ENCODE measurements at places on chromosomes 2 and 18.
A peak's percentile ranks its signal among the peaks of the same experiment; 100 is the strongest.

GRCh38 chr2:119856469-119856901 lies 96.8 kb downstream of the PTPN4 start:
- DNase-seq = no peak

DNA sequence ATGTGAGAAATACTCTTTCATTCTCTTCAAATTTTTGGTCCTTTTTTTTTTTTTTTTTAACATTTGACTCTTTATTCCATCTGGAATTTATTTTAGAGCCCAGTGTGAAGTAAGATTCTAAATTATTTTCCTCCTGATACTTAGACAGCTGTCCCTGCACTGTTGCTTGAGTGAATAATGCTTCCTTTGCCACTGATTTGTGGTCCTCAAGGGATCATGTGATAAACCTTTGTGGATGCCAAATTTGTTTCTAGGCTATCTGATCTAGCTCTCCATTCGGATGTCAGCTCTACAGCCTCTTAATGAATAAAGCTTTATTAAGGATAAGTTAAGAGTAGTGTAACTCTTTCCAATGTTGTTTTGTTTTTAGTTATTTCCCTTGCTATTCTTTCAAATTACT lies 142.3 kb downstream of the SMAD7 start:
- DNase-seq = no peak

GRCh38 chr2:194495046-194495445 lies 1162.0 kb upstream of the SLC39A10 start:
- no peak for DNase-seq

GRCh38 chr2:162058973-162059668 lies 14.9 kb downstream of the DPP4 start:
- no peak for DNase-seq

DNA sequence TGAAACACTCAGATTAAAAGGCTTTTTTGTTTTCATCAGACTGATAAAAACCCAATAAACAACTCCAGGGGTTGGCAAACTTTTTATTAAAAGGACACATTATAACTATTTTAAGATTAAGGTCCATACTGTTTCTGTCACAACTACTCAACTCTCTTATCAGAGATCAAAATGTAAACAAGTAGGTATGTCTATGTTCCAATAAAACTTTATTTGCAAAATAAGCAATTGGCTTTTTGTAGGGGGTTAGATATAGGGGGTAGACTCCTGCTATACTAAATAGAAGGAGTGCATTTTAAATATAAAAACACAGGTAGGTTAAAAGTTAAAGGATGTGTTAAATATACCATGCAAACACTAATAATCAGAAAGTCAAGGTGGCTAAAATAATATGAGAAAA lies 174.0 kb downstream of the MBD5 start:
- no peak for DNase-seq

DNA sequence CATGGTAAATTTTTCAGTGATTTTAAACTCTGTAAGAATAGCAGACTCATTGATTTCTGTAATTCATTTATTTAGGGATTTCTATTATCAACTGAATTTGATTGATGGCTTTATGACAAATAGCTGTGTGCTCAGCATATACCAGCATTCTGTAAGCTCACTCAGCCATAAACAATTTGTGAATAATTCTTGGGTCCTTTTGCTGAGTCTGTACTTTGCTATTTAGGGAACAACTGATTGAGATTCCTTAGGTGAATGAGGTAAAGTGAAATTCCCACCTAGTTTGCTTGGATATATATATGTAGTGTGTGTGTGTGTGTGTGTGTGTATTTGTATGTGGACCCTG lies 76.7 kb upstream of the CAVIN2 start:
- DNase-seq = no peak

GRCh38 chr18:4528405-4528804 lies 73.3 kb upstream of the DLGAP1 start:
- no peak for DNase-seq

- DNase-seq = no peak
These were observed 23.5 kb downstream of the MYO5B start for GRCh38 chr18:50171406-50171805.

DNA sequence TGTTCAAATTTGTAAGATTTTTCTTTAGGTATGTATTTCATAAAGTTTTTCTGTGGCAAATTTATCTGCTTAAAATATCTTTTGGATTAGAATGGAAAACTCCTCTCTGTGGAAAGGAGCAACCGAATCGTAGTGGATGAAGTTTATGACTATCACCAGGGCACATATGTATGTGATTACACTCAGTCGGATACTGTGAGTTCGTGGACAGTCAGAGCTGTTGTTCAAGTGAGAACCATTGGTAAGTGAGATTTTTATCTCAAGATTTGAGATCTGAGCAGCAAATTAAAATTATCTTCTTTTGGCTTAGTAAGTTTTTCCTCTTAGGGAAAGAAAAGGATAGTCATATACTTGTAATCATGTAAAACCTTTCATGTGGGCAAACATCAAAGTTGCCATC lies 14.2 kb downstream of the IL18RAP start:
- no peak for DNase-seq

DNA sequence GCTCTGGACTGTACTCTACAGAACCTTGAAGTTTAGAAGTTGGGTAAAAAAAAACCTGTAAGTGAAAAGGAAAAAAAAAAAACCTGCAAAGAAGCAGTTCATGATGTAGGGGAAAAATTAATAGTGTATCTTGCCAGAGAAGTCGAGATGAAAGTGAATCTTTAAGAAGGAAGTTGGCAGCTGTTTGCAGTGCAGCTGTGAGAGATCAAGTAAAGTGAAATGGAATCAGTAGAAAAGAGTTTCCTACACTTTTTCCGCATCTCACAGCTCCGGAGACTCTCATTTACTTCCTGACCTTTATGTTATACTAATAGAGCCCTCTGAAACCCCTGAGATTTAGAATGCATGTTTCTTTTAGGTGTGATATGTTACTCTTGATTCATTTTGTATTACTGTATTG lies 19.2 kb downstream of the RNMT start:
- DNase-seq = no peak

GRCh38 chr18:79570266-79571201 lies 109.1 kb upstream of the CTDP1 start:
- DNase-seq = no peak

DNA sequence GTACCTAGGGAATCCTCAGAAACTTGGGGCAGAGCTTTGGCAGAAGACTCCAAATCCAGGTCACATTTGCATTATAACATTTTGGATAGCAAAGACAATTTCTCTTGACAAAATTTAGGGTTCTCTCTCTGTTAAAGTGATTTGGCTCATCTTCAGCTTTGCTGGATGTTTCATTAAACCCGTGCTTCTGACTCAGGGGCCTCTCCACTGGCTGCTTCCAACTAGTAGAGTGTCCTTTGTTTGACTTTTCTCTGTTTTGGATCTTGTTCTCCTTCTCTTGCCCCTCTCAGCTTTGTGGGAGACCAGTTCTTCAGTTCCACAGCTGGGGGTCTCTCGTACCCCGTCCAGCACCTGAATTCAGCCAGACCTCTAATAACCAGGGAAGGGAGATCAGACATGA lies 145.6 kb downstream of the PLCL1 start:
- DNase-seq = no peak

DNA sequence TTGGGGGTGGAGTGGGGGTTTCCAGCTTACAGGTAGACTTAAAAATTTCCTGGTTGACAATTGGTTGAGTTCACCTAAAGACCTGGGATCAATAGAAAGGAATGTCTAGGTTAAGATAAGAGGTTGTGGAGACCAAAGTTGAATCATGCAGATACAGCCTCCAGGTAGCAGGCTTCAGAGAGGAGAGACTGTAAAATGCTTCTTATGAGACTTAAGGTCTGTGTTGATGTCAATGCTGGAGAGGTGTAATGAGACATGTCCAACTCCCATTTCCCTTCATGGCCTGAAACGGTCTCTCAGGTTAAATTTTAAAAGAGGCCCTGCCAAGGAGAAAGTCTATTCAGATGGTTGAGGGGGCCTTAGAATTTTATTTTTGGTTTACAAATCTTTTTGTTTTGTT lies 38.5 kb upstream of the RND3 start:
- DNase-seq = no peak

DNA sequence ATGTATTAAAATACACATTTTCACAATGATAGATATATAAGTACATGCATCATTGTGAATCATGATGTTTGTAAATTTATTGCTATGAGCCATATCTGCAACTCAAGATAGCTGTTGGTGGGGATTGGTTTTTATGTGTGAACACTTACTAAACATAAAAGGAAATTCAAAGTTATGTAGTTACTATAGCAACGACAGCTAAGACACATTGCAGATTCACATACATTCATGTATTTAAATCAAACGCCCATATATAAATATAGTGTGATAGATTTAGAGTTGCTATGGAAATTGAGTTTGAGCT lies 65.6 kb downstream of the MAPRE2 start:
- DNase-seq = no peak

- DNase-seq = no peak
These were observed 52.0 kb upstream of the CALCRL start for GRCh38 chr2:187499941-187500532.

DNA sequence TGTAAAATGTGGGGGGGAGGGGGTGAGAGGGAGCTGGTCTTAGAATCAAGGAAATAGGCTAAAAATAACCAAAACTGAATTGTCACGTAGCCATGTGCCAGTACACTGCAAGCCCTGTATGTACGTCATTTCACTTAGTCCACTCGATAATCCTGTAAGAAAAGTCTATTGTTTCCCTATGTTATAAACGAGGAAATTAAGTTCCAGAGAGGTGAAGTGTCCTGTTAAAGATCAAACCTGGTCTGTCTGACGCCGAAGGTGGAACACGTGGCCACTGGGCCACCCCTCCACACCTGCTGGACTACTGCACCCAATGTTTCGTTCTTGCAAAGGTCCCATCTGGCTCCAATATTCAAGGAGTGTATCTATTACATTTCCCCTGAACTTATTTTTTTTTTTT lies 29.6 kb downstream of the TFCP2L1 start:
- DNase-seq = no peak

DNA sequence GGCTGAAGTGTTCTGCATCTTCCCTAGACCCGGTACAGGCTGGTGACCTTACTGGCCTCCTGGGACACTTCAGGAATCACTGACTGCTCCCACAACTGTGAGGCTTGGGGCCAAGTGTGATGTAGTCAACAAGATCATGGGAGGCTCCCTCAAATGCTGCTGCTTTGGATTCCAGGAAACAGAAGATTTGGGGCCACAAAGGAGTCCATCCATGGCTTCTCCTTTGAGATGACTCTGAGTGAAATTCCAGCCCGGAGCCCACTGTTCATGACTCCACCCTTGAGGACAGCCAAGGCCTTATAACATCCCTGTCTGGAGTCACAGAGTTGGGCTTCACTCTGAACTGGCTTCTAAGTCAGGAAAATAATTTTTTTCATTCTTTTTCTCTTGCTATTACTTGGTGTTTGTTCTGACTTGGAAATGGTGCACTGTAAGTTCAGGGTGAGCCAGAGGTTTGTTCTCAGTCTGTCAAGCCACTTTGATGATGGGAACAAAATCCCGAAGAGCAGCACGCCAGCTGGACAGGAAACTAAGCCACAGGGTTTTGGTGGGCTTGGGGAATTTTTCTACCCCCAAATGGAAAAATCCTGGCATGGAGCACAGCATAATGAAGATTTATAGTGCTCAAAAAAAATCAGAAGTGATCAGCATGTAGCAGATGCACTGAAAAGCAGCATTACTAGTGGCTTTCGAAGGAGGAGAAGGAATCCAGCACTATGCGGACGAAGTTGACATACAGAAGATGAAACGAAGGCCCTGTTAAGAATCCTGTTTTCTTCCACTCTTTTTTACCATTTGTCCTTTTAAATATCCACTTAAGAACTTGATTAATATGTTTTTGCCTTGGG lies 98.1 kb upstream of the ZFP36L2 start:
- no peak for DNase-seq

DNA sequence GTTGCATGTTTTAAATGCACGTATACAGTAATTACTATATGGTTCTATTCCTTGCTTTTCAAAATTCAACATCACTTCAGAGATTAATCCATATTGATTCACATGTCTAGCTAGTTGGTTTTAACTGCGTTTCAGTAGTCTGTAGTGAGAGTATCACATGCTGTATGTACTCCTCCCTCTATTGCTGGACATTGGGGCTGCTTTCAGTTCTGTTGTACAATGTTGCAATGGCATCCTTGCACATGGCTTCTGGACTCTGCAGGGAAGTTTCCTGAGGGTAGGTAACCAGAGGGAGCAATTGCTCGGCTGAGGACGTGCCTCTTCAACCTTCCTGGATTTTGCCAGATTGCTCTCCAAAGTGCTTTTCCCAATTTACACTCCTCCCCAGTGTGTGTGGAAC lies 10.7 kb upstream of the HPCAL1 start:
- DNase-seq = no peak

GRCh38 chr2:10305715-10306114 lies 3.0 kb downstream of the HPCAL1 start:
- peak; percentile 21 for DNase-seq

DNA sequence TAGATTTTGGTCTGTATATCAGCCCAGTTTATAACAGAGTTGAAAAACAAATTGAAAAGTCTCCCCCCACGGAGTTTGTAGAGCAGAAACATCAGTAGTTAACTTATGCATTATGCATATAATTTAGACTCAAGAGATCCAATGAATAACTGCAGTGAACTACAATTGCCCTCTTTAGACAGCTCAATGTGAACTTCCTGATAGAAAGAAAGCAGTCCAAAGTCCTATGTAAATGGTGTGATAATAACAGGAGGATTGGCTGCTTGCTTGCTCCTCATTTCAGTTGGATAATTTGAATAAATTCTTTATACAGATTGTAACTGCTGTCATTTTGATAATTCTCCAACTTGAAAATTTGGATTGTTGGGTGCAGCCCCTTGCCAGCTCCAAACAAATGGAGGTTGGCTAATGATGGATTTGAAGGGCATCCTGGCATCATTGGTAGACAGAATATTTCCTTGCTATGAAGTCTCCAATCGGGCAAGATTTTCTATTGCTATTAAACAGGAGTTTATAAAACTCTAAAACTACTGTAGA lies 297.1 kb downstream of the ASXL3 start:
- DNase-seq = no peak

DNA sequence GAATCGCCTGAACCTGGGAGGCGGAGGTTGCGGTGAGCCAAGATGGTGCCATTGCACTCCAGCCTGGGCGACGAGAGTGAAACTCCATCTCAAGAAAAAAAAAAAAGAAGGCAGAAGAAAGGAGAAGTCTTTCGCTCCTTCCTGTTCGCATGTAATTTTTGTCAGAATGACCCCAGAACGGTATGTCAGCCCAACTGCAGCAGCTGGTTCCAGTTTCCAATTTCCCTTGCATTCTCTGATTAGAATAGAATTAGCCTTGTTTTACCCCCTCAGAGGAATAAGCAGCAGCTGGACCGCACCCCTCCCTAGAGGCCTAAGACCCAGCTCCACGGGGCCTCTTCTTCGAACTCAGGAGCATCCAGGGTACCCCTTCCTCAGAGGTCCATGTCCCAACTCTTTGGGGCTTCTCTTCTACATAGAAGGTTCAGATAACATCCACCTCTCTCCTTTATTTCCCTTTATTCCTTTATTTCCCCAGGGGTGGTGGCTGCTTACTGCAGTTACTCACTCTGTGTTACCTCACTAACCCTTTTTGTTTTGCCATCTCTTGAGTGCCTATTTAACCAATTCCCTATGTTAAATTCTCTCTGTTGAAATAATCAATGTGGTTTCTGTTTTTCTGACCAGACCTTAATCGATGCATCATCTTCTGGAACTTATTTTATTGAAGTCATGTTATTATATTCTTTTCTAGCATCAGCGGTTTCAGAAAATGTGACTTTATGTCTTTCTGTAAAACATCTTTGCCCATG lies 7.2 kb upstream of the PUM2 start:
- DNase-seq = no peak
